Thyroid gland (tissue), 4 donors: ENCODE measurements at places on chromosomes 4 and X.

GRCh38 chr4:185836241-185837084 lies 24.5 kb upstream of the SORBS2 start:
- no peak for DNase-seq

- DNase-seq: peak; percentile 12
These were observed 74.8 kb downstream of the IL15 start for GRCh38 chr4:141711211-141711610.

DNA sequence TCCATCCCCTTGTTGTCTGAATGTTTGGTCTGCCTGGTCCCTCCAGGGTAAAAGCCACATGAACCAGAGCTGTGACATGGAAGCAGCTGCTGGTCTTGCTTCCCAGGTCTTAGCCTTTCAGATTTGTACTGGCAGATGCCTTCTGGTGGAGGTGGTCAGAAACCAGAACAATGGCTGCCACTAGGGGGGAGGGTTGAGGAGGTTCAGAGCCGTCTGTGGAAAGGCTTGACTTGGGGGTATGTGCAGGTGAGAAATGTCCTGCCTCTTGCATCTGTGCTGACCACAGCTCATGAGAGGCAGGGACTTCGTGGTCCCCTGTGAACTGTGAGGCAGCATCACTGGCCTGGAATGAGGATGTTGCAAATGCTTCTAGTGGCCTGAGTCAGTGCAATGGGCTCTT lies 144.2 kb upstream of the WDR1 start:
- no peak for DNase-seq

- no peak for DNase-seq
These were observed 280.7 kb downstream of the RAPGEF2 start for GRCh38 chr4:159383562-159383931.

DNA sequence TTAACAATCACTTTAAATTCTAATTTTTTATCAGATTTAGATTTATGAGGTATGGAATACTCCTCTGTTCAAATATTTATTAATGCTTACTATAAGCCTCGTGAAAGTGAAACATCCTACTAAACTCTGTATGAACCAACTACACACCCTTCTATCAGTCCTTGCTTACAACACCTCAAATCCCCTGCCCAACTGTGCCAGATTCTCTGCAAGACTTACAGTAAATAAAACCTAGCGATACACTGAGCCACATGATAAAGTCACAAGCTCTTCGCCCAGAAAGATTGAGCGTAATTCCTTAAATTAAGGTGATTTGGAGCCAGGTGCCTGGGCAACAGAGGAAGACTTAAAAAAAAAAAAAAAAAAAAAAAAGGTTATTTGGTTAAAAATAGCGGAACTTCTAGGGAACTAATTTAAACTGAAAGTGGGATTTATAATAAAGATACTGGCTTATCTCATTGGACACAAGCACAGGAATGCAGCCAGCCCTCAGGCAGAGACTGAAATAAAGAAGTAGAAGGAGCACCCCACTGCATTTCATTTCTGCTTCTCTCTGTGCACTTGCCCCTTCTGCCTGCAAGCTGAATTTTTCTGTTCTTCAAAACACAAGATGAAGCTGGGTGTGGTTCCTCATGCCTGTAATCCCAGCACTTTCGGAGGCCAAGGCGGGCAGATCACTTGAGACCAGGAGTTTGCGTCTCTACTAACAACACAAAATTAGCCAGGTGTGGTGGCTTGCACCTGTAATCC lies 17.5 kb upstream of the C4orf36 start:
- no peak for DNase-seq

- no peak for DNase-seq
These were observed 126.3 kb downstream of the FBXO8 start for GRCh38 chr4:174157106-174157607.

- DNase-seq: no peak
These were observed 160.6 kb downstream of the AFF2 start for GRCh38 chrX:148661035-148661434.
